ENCODE measurements at places on chromosomes 11 and 22.
A peak's percentile ranks its signal among the peaks of the same experiment; 100 is the strongest.

DNA sequence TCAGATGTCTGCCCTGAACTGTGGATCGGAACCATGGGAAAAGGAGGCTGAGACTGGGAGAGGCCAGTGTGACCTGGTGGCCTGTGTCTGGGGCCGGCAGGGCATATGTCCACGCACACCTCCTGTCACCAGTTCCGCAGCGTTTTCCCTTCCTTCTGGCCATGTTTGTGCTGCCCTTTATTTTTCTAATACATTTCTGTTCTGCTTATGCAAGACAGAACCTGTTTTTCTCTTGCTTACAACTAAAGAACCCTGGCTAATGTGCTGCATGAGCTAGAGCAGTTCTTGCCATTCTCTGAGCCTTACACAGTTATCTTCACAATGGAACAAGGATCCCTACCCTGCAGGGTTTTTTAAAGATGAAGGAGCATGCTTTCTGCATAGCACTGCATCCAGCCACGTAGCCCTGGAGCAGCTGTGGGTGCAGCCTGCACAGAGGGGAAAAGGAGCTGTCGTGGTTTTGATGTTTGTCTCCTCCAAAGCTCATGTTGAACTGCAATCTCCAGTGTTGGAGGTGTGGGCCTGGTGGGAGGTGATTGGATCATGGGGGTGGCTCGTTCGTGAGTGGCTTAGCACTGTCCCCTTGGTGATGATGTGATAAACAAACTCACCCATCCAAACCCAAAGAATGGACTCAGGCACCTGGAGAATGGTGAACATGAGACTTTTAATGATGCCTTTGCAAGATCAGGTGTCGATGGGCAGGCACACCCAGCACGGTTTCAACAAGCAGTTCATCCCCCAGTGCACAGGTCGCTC, 84.8 kb upstream of the SHANK2 start:
- DNase-seq: no peak

DNA sequence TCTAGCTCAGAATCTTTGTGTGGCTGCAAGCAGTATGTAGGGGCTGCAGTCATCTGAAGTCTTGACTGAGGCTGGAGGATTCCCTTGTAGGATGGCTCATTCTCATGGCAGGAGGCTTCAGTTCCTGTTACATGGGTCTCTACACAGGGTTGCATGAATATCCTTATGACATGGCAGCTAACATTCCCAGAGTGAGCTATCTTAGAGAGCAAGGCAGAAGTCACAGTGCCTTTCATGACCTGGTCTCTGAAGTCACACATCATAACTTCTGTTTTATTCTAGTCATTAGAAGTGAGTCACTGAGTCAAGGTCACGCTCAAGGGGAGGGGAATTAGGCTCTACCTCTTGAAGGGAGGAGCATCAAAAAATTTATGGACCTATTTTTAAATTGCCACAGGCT, 10.3 kb upstream of the SPON1 start:
- DNase-seq: no peak

GRCh38 chr11:9524001-9524400, 49.5 kb upstream of the WEE1 start:
- DNase-seq: no peak

- DNase-seq: no peak
Measured at GRCh38 chr11:35271031-35271430, 132.1 kb downstream of the CD44 start.

GRCh38 chr11:61962213-61963015, 5.0 kb downstream of the FTH1 start:
- no peak for DNase-seq

- DNase-seq: no peak
Measured at GRCh38 chr22:42682113-42682851, 33.1 kb upstream of the CYB5R3 start.

DNA sequence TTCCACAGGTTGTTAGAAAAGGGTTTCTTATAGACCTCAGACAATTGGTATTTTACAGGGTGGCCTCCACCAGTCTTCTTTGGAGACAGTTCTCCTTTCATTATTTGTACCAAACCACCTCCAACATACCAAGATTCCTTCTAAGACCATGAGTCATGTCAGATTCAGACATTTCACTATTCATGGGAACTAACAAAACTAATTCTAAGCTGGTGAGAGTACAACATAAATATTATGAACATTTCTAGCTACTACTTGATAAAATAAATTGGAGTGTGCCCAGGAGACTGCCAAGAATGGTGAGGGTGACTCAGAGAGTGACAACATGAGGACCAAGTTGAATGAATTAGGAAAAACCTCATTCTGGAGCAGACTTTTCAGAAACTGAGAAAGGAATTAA, 494.6 kb upstream of the LRRC4C start:
- no peak for DNase-seq

DNA sequence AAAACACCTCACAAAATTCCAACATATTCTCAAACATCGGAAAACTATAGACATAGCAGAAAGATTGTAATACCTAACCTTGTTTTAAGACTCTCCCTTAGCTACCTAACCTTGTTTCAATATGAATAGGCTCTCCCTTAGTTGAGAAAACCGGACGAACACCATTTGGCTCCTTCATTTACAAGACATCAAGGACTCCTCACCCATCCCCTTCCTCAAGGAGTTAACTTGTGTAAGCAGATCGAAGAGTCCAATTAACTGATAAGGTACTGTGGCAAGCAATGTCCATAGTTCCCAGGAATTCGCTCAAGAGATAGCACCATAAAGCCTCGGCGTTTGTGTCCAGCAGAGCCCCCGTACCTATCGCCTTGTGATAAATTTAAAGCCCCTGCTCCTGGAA, 4.6 kb upstream of the ACRV1 start:
- no peak for DNase-seq

GRCh38 chr11:128506999-128507611, 80.3 kb downstream of the ETS1 start:
- peak; percentile 57 for DNase-seq

- DNase-seq: no peak
Measured at GRCh38 chr11:923691-924405, 1.8 kb upstream of the AP2A2 start.

DNA sequence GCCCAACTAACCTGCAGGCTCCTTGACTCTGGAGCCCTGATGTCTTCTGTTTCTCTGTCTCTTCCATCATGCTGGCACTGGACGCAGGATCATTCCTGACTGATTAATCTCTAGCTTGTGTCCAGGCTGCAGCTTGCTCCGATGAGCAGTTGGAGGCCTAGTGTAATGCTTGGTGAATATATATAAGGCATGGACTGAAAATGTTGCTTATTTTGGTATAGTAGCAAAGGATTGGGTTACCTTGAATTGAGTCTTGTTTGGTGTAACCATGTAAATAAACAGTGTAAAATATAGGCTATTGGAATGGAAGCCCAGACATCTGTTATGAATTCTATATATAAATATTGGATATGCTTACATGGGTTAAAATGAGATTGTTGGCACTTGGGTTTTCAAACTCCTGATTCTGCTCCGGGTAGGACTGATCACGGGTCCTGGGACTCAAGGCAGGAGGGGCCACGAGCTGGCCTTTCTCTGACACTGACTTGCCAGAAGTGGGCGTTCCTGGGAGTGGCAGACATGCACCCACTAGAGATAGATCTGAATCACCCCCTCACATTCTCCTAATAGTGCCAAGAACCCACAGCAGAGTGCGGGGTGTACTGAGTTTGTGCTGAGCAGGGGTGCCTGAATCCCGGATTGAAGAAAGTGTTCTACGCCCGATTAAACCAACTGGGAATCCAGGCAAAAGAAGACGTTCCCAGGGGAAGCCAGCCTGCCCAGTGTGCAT, 25.8 kb downstream of the LRP5 start:
- peak; percentile 49 for DNase-seq

GRCh38 chr22:35610741-35611140, 6.4 kb downstream of the MB start:
- no peak for DNase-seq

DNA sequence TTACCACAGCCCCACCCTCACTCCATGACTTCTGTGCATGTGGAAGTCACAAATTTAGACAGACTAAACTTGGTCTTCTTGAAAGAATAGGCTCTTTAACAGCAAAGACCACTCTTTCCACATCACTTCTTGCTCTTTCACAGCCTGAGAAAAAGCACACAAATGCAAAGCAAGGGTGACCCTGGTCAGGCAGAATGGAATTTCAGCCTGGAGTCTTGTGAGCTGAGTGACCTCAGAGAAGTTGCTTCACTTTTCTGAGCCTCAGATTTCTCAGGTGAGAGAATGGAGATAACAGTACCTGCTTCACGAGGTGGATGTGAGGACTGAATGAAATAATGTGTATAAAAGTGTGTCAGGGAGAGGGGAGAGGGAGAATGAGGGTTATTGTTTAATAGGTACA, 26.8 kb upstream of the LIPT2 start:
- no peak for DNase-seq

- no peak for DNase-seq
Measured at GRCh38 chr11:119417726-119418540, 5.0 kb downstream of the THY1 start.

DNA sequence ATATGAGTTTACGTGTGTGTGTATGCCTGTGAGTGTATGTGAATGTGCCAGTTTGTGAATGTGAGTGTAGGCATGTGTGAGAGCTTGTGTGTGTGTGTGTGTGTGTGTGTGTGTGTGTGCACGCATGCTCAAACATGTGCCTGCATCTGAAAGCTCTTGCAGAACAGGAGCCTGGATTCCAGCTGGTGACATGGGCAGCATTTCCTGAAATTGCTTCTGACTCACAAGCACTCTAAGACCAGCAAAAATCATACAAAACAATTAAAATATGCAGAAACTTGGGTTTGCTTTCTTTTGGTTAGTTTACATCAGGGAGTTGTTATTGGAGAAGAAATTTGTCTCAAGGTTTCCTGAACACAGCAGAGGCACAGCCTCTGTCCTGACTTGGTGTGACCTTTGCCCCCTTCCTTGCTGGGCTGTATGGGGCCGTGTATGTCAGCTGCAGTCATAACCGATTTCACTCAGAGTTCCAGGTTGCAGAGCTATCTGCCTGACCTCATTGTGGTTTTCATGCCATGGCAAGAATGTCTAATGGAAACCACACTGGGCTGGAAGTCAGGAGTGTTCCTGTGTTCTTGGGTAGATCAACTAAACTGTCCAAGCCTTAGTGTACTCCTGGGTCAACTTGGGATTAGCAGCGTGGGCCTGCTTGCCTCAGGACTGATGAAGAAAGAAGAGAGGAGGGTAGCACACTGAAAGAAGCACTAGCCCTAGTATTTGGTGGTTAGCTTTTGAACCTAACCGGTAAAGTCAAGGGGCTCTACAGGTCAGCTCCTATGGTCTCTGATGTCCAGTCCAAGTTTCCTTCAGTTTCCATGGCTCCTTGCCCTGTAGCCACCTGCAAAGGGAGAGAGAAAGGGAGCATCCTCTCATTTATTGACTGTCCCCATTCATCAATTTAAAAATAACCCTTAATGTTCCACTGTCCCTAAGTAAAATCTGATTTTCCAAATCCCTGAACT, 143.7 kb downstream of the SNX19 start:
- DNase-seq: peak; percentile 51

- DNase-seq: no peak
Measured at GRCh38 chr11:76850130-76850529, 10.6 kb upstream of the ACER3 start.

DNA sequence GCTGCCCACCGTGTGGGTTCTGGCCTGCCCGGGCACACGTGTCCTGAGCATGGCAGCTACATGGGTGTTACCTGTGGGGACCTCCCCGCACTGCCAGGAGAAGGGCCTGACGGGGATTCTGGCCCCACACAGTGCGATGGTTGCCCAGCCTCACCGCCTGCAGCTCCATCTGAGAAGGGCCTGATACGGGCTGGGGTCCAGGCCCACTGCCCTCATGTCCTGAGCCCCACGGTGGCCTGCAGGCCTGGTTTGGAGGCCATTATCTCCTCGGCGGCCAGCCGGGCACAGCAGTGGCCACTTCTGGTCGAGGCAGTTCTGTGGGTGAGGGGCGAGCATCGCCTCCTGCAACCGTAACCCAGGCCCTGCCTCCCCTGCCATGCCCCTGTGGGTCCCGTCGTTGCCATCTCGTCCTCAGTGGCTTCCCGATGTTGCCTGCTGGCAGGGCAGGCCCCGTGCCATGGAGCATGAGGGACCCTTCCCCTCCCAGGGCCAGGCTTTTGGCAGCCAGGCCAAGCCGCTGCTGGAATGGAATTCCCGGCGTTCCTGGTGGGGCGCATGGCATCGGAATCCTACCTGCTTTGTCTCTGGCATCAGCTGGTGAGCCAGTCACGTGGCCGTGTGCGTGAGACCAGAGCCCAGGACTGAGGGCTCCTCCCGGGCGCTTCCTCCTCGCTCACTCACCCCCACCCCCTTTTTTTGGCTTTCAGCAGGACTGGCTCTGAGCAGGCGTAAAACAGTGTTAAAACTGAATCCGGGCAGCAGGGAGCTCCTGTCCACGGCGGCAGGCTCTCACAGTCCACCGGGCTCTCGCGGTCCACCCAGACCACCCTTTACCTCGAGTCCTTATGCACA, 71.9 kb upstream of the PPARA start:
- no peak for DNase-seq

DNA sequence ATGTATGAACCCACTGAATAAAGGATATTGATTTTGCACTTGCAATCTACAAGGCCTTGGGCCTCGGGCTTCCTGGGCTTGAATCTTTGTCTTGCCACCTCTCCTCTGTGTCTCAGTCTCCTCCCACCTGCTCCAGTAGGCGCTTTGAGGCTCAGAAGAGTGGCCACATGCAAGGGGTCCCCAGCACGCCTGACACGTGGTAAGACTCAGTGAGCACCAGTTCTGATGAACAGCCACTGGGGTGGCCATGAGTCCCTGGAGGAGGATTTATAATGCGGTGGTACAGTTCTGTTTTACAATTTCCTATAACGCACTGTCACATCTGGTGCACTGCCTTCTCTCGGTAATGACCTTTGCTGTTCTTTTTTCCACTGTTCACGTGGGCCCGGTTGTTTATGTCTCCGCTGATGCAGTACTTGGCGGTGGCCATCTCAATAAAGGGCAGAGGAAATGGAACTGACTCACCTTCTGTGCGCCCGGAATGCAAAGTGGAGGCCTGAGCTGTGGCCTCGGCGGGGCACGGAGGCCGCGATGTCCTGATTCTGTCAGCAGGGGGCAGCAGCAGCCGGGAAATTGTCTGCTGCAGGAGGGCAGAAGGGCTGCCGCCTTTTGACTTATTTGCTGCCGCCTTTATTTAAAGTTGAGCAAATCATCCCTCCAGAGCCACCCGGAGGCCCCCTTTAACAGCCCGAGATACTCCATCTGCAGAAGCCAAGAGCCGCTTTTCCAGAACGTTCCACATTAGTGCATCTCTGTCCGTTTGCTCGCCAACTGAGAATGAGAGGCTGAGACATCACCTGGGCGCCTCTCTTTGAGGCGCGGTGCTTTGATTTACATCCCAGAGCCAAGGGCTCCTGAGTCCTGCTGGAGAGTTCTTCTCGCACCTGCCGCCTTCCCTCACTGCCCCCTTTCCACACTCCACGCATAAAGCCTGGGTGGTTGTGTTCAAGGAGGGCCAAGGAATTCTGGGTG, 6.0 kb upstream of the IFT27 start:
- DNase-seq: peak; percentile 90
